Effector memory CD8-positive, alpha-beta T cell (primary cell): ENCODE measurements at places on chromosomes 13 and 19.

DNA sequence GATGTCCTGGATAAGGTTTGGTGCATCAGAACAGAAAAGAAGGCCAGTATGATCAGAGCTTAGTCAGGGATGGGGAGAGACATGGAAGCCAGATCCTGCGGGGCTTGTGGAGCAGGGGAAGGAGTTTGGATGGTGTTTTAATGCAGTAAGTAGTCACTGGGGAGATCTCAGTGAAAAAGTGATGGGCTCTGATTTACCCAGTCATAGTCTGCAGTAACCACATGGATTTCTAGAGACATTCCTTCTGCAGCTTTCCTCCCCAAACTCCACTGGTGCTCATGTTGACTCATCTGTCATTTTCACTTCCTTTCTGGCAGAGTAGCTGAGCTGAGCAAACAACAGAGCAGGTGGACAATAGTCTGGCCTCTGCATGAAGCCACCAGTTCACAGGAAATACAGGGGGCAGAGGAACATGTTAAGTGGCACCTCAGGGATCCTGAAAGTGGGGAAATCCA is 144.1 kb downstream of the DPF1 start:
- no peak for DNase-seq
- no peak overlapping the region for H3K4me3 ChIP-seq
- peak overlapping the region; percentile 56 for H3K27ac ChIP-seq

- no peaks in the 10 kb centered on the region for H3K27me3 ChIP-seq
- H3K36me3 ChIP-seq: no peaks in the 10 kb centered on the region
- no peak overlapping the region for H3K4me3 ChIP-seq
- H3K4me1 ChIP-seq: no peaks in the 10 kb centered on the region
- H3K27ac ChIP-seq: peak overlapping the region; percentile 19
- DNase-seq: no peak
Observed at GRCh38 chr13:74200081-74200480, 65.9 kb upstream of the KLF12 start.

- H3K4me3 ChIP-seq: no peak overlapping the region
- DNase-seq: no peak
- H3K36me3 ChIP-seq: no peaks in the 10 kb centered on the region
- no peaks in the 10 kb centered on the region for H3K4me1 ChIP-seq
Observed at GRCh38 chr19:41186971-41187883, 5.8 kb upstream of the CYP2S1 start.

DNA sequence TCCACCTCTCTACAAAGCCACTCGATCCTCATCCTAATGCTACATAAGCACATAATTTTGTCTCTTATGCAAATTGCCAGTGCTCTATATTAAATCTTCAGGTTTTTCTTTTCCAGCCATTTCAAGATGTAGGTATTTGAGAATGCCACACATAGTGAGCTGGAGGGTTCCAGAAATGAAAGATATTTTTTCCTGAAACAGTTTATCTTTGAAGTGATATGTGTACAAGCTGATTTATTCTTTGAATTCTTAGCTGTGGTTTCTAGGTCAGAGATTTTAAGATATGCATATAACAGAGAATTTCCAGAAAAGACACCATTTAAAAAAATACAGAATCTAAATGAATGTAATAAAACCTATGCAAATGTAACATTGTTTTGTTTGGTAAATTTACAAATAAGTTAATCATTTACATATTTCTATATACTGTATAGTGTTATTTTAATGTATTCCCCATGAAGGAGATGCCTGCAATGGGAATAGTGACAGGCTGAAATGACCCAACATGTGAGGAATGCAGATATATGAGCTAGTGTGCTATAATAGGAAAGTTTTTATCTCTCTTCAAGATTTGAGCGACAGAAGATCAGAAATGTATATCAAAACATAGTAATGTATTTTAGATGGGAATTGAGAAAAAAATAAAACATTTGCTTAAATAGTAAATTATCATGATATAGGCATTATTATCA is 570.2 kb downstream of the SLITRK1 start:
- DNase-seq: no peak
- H3K36me3 ChIP-seq: no peaks in the 10 kb centered on the region
- no peak overlapping the region for H3K4me3 ChIP-seq

- no peak overlapping the region for H3K4me3 ChIP-seq
- H3K36me3 ChIP-seq: peaks cover 58% of the 10 kb centered on the region
- DNase-seq: no peak
- H3K4me1 ChIP-seq: peaks cover 54% of the 10 kb centered on the region
- no peak overlapping the region for H3K27ac ChIP-seq
Observed at GRCh38 chr13:48252176-48252575, 19.2 kb downstream of the ITM2B start.

- peak overlapping the region; percentile 42 for H3K27ac ChIP-seq
- peaks cover 6% of the 10 kb centered on the region for H3K4me1 ChIP-seq
- DNase-seq: no peak
- no peak overlapping the region for H3K4me3 ChIP-seq
- H3K27me3 ChIP-seq: no peaks in the 10 kb centered on the region
Observed at GRCh38 chr19:42111384-42111783, 20.9 kb downstream of the POU2F2 start.

GRCh38 chr19:54517483-54517882 is 14.9 kb downstream of the LAIR2 start:
- H3K27ac ChIP-seq: no peak overlapping the region
- peaks cover 21% of the 10 kb centered on the region for H3K4me1 ChIP-seq
- peaks cover 77% of the 10 kb centered on the region for H3K27me3 ChIP-seq
- DNase-seq: peak; percentile 47
- H3K4me3 ChIP-seq: no peak overlapping the region

DNA sequence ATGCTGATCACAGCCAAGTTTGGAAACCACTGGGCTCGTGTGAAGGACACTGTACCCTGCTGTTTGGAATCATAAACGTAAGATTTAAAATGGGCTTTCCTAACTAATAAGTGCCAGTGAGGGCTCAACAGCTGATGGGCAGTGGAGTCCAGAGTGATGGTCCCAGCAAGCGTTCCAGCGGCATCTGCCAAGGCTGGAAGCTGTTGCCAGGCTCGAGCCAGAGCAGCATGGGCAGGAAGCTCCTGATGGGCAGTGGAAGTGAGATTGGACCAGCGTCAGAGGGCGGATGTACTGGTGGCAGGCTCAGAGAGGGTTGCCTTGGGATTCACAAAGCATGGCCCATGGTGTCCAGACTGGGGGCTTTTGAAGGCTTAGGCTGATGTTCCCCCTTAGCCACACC is 30.2 kb downstream of the COL4A2 start:
- peaks cover 13% of the 10 kb centered on the region for H3K4me1 ChIP-seq
- no peak for DNase-seq
- H3K36me3 ChIP-seq: no peaks in the 10 kb centered on the region

DNA sequence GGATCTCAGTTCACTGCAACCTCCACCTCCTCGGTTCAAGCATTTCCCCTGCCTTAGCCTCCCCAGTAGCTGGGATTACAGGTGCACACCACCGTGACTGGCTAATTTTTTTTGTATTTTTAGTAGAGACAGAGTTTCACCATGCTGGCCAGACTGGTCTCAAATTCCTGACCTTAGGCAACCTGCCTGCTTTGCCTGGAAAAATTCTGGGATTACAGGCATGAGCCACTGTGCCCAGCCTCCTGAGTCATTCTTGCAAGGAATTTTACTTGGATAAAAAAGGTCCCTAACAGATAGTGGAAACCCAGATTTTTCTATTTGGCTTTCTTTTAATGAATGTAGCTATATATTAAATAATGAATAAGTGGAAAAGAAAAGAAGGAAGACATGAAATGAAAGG is 449.9 kb upstream of the ATXN8OS start:
- no peaks in the 10 kb centered on the region for H3K27me3 ChIP-seq
- no peak overlapping the region for H3K4me3 ChIP-seq
- H3K36me3 ChIP-seq: peaks cover under 1% of the 10 kb centered on the region
- DNase-seq: no peak

GRCh38 chr19:31055454-31055853 is 293.8 kb downstream of the TSHZ3 start:
- no peak for DNase-seq
- peaks cover 38% of the 10 kb centered on the region for H3K27me3 ChIP-seq
- no peak overlapping the region for H3K27ac ChIP-seq
- no peaks in the 10 kb centered on the region for H3K36me3 ChIP-seq
- H3K4me3 ChIP-seq: no peak overlapping the region

DNA sequence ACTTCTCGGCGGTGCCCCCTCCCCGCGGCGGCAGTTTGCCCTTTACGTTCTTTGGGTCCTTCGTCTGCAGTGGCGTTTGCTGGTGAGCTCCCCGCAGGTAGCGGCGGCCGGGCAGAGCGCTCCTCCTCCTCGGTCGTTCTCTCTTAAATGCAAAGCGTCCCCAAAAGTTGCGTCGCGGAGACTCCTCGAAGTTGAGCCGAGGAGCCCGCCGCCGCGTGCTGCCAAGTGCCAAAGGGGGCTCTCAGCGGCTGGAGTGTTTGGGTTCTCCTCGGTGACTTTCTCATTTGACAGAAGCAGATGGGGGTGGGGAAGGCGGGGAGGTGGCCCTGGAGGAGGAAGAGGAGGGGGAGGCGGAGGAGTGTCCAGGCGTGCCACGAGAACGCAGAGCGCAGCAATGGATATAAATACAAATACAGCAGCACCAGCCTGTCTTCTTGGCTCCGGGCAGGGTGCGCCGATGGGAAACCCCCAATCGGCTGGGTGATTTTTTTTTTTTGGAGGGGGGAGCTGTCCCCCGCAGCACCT is at the start of gene SOX21:
Gene SOX21, minus strand, starts transcription at position 259 of the 525 bp plus-strand sequence. CDS start 496 bp downstream, outside the sequence.
- no peak for DNase-seq
- peaks cover 74% of the 10 kb centered on the region for H3K27me3 ChIP-seq
- H3K27ac ChIP-seq: no peak within 1 kb of the TSS
- H3K4me3 ChIP-seq: peak within 1 kb of the TSS; percentile 10
- no peaks in the 10 kb centered on the region for H3K36me3 ChIP-seq
- peaks cover 6% of the 10 kb centered on the region for H3K4me1 ChIP-seq

GRCh38 chr13:46580362-46580839 is 27.4 kb downstream of the LRCH1 start:
- no peak for DNase-seq
- H3K36me3 ChIP-seq: peaks cover 2% of the 10 kb centered on the region
- no peak overlapping the region for H3K4me3 ChIP-seq
- H3K4me1 ChIP-seq: peaks cover 23% of the 10 kb centered on the region

GRCh38 chr13:42968906-42969305 is 23.1 kb downstream of the EPSTI1 start:
- peaks cover 3% of the 10 kb centered on the region for H3K36me3 ChIP-seq
- DNase-seq: no peak
- H3K27me3 ChIP-seq: no peaks in the 10 kb centered on the region
- H3K27ac ChIP-seq: no peak overlapping the region

DNA sequence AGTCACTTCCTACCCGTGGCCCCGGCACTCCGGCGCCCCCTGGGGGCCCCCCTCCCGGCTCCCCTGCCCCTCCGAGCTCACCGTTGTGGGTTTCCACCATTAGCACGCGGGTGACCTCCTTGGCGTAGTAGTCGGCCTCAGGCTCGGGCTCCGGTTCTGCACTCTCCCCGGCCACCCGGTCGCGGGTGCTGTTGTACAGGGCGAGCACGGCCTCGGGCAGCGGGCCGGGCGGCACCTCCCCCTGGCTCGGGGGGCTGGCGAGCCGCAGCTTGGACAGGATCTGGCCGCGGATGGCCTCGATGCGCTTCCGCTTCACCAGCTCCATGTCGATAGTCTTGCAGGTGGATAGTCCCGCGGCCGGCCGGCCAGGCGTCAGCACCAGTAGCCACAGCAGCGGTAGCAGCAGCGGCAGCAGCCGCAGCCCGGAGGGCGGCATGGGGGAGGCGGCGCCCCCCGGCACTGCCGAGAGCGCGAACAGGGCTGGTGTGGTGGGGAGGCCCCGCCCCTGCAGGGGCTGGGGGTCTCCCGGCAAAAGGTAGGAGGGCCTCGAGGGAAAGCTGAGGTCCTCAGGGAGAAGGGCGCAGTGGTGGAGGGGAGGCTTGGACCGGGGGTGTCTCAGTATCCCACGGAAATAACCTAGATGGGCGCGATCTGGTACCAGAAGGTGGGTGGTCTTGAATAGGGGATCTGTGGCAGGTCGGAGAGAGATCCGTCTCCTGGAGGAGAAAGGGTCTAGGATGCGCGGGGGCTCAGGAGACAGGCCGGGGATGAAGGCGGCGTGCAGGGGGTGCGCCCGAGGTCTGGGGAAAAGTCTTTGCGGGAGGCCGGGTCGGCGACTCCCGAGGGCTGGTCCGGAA is 885 bp downstream of the TGFB1 start:
- H3K27me3 ChIP-seq: no peaks in the 10 kb centered on the region
- H3K4me1 ChIP-seq: peaks cover 59% of the 10 kb centered on the region
- peak overlapping the region; percentile 99 for H3K4me3 ChIP-seq
- H3K36me3 ChIP-seq: peaks cover 91% of the 10 kb centered on the region

DNA sequence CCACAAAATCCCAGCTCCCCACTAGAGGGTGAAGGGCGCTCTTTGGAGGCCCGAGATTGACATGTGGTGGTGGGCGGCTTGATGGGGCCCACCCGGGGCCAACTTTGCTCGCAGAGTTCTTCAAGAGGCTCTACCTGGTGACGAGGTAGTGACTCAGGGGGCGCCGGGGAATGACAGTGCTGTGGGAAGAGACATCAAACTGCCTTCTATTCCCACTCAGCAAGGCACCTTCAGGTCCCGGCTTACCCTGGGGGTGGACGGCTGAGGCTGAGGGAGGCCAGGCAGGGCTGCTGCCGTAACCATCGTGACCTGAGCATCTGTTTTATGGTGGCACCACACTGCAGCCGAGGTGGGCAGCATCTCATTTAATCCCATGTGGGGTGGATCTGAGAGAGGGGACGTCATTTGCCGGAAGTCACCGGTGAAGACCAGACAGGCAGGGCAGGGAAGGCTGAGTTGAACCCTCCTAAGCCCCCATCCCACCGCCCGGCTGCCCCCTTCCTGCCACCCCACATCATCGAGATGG is 1.6 kb downstream of the LINGO3 start:
- peaks cover 9% of the 10 kb centered on the region for H3K4me1 ChIP-seq
- H3K4me3 ChIP-seq: no peak overlapping the region
- H3K36me3 ChIP-seq: peaks cover 34% of the 10 kb centered on the region
- DNase-seq: no peak

GRCh38 chr13:74346960-74347359 is 212.8 kb upstream of the KLF12 start:
- H3K36me3 ChIP-seq: no peaks in the 10 kb centered on the region
- H3K27ac ChIP-seq: no peak overlapping the region
- peaks cover 16% of the 10 kb centered on the region for H3K4me1 ChIP-seq
- no peak overlapping the region for H3K4me3 ChIP-seq
- H3K27me3 ChIP-seq: peaks cover 25% of the 10 kb centered on the region

GRCh38 chr19:43618921-43619261 is 538 bp downstream of the ZNF428 start:
- H3K36me3 ChIP-seq: peaks cover 1% of the 10 kb centered on the region
- no peaks in the 10 kb centered on the region for H3K27me3 ChIP-seq
- H3K4me3 ChIP-seq: peak overlapping the region; percentile 98
- H3K27ac ChIP-seq: peak overlapping the region; percentile 95

DNA sequence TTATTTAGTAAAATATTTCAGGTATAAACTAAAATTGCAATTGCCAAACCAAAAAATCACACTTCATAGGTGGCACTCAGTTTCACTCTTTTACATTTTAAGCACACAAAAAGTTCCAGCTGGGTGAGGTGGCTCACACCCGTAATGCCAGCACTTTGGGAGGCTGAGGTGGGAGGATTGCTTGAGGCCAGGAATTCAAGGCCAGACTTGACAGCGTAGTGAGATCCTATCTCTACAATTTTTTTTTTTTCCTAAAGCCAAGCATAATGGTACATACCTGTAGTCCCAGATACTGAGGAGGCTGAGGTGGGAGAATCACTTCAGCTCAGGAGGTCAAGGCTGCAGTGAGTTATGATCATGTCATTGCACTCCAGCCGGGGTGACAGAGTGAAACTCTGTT is 20.6 kb upstream of the SLC46A3 start:
- no peak overlapping the region for H3K4me3 ChIP-seq
- H3K27me3 ChIP-seq: peaks cover 13% of the 10 kb centered on the region
- no peak for DNase-seq

GRCh38 chr13:49303533-49304252 is 56.0 kb downstream of the CDADC1 start:
- H3K4me1 ChIP-seq: peaks cover 5% of the 10 kb centered on the region
- no peak overlapping the region for H3K4me3 ChIP-seq
- H3K27me3 ChIP-seq: no peaks in the 10 kb centered on the region
- no peak for DNase-seq
- H3K27ac ChIP-seq: no peak overlapping the region
